ENCODE measurements at places on chromosomes 6 and 20.

- no peak overlapping the region for H3K4me3 ChIP-seq
- H3K27ac ChIP-seq = peak overlapping the region; percentile 41
- no peaks in the 10 kb centered on the region for H3K27me3 ChIP-seq
- H3K4me1 ChIP-seq = peaks cover 29% of the 10 kb centered on the region
- no peaks in the 10 kb centered on the region for H3K36me3 ChIP-seq
- DNase-seq = no peak
Measured at GRCh38 chr20:17961587-17961940, 7.0 kb downstream of the SNX5 start.

GRCh38 chr20:59994697-59995122, 36.5 kb downstream of the CDH26 start:
- no peak overlapping the region for H3K4me3 ChIP-seq
- H3K36me3 ChIP-seq = no peaks in the 10 kb centered on the region
- no peaks in the 10 kb centered on the region for H3K4me1 ChIP-seq
- no peak for DNase-seq
- H3K27ac ChIP-seq = no peak overlapping the region

GRCh38 chr6:17280552-17281090, 540 bp upstream of the RBM24 start:
- peak overlapping the region; percentile 59 for H3K4me3 ChIP-seq
- DNase-seq = no peak
- H3K27me3 ChIP-seq = no peaks in the 10 kb centered on the region
- H3K36me3 ChIP-seq = no peaks in the 10 kb centered on the region

- H3K27me3 ChIP-seq = no peaks in the 10 kb centered on the region
- no peaks in the 10 kb centered on the region for H3K4me1 ChIP-seq
- H3K27ac ChIP-seq = no peak overlapping the region
- peak; percentile 81 for DNase-seq
Measured at GRCh38 chr6:170516783-170517616, 36.1 kb downstream of the PSMB1 start.

GRCh38 chr6:37311741-37312473, 41.9 kb upstream of the RNF8 start:
- H3K27ac ChIP-seq = no peak overlapping the region
- no peaks in the 10 kb centered on the region for H3K4me1 ChIP-seq
- H3K4me3 ChIP-seq = no peak overlapping the region
- peaks cover 8% of the 10 kb centered on the region for H3K36me3 ChIP-seq
- H3K27me3 ChIP-seq = no peaks in the 10 kb centered on the region

DNA sequence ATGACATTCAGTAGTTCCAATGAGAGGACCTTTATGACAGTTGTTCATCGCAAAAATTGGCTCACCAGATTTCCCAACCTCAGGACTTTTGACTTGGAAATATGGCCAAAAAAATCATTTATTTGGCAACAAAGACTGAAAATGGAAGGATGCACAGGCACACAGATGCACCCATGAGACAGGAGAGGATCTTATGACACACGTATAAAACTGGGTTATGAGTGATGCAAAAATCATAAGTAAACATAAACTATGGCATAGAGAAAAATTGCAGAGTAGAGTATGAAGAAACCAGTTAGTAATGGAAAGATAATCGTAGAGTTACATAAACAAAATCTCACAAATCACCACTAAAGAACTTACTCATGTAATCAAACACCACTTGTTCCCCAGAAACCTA, 546.9 kb downstream of the ADGRB3 start:
- H3K27ac ChIP-seq = no peak overlapping the region
- H3K4me3 ChIP-seq = no peak overlapping the region
- no peaks in the 10 kb centered on the region for H3K27me3 ChIP-seq
- H3K36me3 ChIP-seq = no peaks in the 10 kb centered on the region
- peak; percentile 60 for DNase-seq
- H3K4me1 ChIP-seq = no peaks in the 10 kb centered on the region

- H3K4me3 ChIP-seq = no peak overlapping the region
- DNase-seq = no peak
- H3K4me1 ChIP-seq = no peaks in the 10 kb centered on the region
- H3K27ac ChIP-seq = no peak overlapping the region
Measured at GRCh38 chr20:37396416-37397075, 50.6 kb downstream of the SRC start.

- no peaks in the 10 kb centered on the region for H3K27me3 ChIP-seq
- H3K4me3 ChIP-seq = no peak overlapping the region
- H3K27ac ChIP-seq = no peak overlapping the region
- DNase-seq = no peak
- H3K36me3 ChIP-seq = no peaks in the 10 kb centered on the region
Measured at GRCh38 chr6:151175662-151176445, 63.9 kb upstream of the AKAP12 start.

DNA sequence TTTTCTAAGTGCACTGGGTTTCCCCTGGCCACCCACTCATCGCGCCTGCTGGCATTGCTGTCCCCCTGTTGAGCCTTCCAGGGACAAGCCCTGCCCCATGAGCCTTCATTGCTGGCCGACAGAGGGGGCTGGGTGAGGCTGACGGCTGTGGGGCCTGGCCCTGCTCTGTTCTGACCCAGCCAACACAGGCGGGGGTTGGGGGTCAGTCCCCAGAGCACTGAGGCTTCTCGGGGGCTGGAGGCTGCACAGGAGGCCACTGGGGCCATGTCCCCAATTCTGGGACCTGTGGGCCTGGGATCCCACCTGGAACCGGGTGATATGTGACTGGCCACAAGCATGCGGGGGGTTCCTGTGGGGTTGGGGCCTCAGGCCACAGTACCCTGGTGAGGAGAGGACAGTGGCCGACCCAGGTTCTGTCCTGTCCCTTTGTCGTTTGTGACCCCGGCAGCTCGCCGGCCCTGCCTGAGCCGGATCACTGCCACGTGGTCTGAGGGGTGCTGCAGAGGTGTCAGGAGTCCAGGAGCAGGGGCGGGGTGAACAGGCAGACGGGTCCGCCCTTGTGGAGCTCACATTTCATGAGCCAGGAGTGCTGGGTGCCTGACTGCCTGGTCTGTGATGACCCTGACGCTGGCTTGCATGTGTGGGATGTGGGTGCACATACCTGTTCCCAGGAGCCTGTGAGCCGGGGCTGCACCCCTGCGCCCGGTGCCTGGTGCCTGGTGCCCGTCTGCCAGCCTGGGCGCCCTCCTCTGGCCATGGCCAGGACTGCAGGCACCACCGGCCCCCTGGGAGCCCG, 2.1 kb upstream of the COL20A1 start:
- no peaks in the 10 kb centered on the region for H3K4me1 ChIP-seq
- H3K27ac ChIP-seq = no peak overlapping the region
- H3K36me3 ChIP-seq = peaks cover 16% of the 10 kb centered on the region
- DNase-seq = peak; percentile 28

DNA sequence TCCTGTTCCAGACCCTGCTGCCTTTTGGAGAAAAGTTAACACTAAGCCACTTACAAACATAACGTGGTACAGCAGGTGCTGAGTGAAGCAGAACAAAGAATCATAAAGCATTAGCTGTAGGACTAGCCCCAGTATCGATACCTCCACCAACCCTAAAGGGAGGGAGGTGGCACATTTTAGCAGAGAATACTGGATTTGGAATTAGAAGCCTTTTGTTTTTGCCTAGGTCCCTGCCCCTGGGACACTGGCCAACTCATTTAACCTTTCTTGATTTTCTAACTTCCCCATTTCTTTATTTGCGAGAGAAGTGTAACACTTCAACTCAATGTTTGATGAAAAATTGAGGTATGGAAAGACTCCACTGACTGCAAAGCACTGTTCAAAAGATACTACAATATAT, 93.5 kb downstream of the B3GAT2 start:
- H3K27ac ChIP-seq = no peak overlapping the region
- H3K4me1 ChIP-seq = no peaks in the 10 kb centered on the region
- no peak overlapping the region for H3K4me3 ChIP-seq
- H3K27me3 ChIP-seq = no peaks in the 10 kb centered on the region
- H3K36me3 ChIP-seq = no peaks in the 10 kb centered on the region
- DNase-seq = no peak

GRCh38 chr20:59042151-59042795, at the start of gene PRELID3B:
PRELID3B (minus strand) TSS chr20:59042786; CDS start chr20:59042730, 56 bp downstream.
- peaks cover 5% of the 10 kb centered on the region for H3K4me1 ChIP-seq
- no peaks in the 10 kb centered on the region for H3K27me3 ChIP-seq
- peaks cover 2% of the 10 kb centered on the region for H3K36me3 ChIP-seq
- DNase-seq = peak; percentile 20
